Activated CD4-positive, alpha-beta memory T cell treated with anti-CD3 and anti-CD28 coated beads, Interleukin-2, amount 10 ng/mL, durations not matched to agents 7 days and 5 days (primary cell): ENCODE measurements at places on chromosomes 11 and 22. TPM values are rescaled to one million over a fixed set of nuclear protein-coding genes. Genes with fewer than 3 reads are reported as not detected.

DNA sequence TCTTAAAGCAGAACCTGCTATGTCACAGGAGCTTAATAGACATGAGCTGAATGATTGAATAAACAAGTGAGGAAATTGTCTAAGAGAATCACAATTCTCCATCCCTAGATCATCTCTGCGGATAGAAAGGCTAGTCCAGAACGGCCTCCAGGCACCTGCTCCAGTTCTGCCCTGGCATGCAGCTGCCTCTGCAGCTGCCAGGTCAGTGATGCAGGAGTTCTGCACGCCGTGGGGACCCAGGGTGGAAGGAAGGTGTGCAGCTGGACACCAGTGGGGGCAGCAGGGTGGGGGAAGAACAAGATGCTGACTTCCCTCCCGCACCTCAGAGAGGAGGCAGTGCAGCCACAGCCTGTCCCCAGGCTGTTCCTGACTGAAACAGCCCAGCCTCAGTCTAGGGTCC is 192.1 kb upstream of the NCAM1 start:
- DNase-seq: no peak

Gene LINC01488
- total RNA-seq: not detected

GRCh38 chr11:126146454-126147192 is 64.8 kb downstream of the RPUSD4 start:
- no peak for DNase-seq

DNA sequence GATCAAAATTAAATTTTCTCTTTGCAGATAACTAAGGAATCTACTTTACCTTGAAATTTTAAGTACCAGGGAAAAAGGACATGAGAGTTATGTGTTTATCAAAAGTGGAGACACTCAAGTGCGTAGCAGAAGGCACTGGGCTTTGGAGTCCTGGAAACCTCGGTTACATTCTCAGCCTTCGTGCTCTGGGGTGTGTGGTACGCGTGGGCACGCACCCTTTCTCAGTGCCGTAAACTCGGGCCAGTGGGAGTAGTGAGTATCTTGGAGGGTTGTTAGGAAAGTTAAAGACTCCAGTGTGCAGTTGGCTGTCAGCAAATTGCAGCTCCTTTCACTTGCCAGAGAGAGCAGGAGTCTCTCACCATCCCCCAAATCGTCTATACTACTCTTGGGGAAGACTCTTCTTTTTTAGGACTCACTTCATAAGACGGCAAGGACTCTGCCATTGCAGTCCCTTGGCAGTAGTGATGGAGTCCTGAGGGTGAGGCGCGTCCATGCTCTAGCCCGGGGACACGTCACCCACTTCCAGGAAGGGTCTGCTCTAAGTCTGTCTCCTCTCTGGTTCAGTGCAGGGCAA is 171.8 kb downstream of the TBC1D22A start:
- no peak for DNase-seq

- DNase-seq: no peak
These were observed 12.2 kb downstream of the MRGPRF start for GRCh38 chr11:69000831-69001242.

DNA sequence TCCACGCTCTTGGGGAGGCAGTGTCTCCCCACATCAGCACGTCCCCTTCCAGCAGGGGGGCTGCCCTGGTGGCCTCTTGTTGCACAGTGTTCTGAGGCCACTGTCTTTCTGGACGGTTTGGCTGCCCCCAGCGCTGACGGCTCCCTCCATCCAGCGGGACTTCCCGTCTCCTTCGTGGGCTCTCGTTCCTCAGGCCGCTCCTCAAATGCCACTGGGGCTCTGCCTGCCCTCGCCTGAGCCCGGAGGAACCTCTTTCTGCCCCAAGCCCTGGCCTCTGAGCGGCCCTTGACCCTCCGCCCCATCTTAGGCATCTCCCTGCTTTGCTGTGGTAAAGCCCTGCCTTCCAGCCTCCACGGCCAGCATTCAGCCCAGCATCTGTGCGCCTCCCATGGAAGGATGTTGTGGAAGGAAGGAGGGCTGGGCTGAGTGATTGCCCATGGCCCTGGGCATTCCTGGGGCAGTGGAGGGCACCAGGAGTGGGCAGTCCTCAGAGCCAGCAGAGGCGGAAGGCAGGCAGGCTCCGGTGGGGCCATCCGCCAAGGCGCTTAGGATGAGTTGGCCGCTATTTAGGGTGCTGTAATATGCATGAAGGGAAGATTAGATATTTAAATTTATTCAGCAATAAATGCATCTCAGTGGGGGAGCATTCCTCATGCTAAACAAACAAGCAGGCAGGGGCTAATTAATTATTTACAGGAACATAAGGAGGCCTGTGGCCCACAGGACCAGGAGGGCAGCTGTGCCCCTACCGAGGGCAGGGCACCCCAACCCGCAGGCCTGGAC is 17.8 kb downstream of the OTUB1 start:
- DNase-seq: no peak

Gene CD3G
- 223 TPM for total RNA-seq

Gene CSF2RB
- 3.0 TPM for total RNA-seq

Gene KCNQ1OT1
- 0.28 TPM for total RNA-seq

Gene TSKU
- total RNA-seq: 0.85 TPM

Gene BRSK2
- not detected for total RNA-seq

Gene INSC
- 0.18 TPM for total RNA-seq

DNA sequence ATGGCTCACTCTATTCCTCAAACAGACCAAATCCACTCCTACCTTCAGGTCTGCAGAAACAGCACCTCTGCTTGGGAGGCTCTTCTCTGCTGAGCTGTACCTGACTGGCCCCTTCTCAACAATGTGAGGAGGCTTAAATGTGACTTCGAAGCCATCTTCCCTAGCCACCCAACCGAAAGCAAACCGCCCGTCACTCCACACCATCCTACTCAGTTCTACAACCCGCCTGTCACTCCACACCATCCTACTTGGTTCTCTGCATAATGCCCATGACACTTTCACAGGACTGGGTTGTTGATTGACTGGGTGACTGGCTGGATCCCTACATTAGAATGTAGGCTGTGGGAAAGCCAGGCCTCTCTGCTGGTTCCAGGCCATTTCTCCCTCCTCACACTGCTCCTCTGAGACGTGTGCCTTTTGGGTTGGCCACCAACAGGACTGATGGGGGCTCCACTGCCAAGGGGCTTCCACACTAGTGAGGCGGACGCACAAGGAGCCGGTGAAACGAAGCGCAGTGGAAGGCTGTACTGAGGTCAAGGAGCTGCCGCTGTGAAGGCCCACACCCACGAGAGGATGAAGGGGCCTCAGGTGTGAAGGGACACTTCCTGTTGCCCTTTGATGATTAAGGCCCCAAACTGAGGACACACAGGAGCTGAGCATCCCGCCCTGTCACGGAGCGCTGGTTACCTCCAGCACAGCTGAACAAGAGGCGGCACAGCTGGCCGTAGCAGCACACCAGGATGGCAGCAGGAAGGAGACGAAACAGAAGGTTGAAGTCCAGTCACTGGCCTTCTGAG is 47.5 kb upstream of the SPATA19 start:
- DNase-seq: no peak

- DNase-seq: no peak
These were observed 6.5 kb upstream of the UCP2 start for GRCh38 chr11:73989156-73989555.

GRCh38 chr11:33197915-33198727 is 36.8 kb upstream of the CSTF3 start:
- no peak for DNase-seq

Gene RAC2
- total RNA-seq: 1,005 TPM

DNA sequence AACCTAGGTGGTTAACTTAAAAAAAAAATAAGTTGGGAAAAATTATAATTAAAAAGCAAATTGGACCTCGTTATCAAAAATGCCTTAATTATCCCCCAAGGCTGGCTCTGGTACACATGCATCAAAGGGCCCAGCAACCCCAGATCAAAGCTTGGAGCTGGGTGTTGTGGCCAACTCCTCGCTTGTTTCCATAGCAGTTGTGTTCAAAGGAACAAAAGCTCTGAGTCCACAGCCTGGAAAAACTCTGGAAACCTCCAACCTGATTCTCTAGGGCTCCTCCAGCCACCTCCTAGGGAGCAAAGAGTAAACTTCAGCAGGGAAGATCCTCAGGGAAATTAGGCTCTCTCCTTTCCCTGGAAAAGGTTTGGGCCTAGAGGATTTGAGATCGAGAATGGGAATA is 149.4 kb downstream of the NXPE2 start:
- DNase-seq: no peak

Gene SEPTIN3
- total RNA-seq: 2.8 TPM
